ENCODE measurements at places on chromosomes 3 and 15.

GRCh38 chr3:188343894-188344293 lies 189.9 kb downstream of the LPP start:
- DNase-seq = no peak

- DNase-seq = no peak
Observed at GRCh38 chr3:179244878-179245277, 6.0 kb downstream of the KCNMB3 start.

DNA sequence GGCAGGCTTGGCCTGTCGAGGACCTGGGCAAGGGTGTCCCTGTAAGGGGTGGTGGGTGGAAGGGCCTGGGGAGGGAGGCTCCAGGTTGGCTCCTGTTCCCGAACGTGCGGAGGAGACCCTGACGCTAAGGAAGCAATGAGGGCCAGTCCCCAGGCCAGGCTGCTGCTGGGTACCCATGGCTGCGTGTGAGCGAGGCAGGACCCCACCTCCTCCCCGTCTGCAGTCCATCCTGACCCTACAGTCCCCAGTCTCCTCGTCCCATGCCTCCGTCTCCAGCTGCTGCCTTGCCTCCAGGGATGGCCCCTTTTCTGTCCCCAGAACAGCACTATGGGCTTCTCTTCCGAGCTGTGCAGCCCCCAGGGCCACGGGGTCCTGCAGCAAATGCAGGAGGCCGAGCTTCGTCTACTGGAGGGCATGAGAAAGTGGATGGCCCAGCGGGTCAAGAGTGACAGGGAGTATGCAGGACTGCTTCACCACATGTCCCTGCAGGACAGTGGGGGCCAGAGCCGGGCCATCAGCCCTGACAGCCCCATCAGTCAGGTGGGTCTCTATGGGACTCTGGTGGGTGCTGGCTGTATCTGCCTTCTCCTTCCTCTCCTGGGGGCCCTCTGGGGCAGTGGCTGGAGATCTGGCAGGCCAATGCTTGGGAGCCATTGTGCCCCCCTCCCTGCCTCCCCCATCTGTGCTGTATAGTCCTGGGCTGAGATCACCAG lies 571 bp downstream of the FES start:
- no peak for DNase-seq

- peak; percentile 75 for DNase-seq
Observed at GRCh38 chr3:150922611-150923010, 17.4 kb upstream of the MINDY4B start.

DNA sequence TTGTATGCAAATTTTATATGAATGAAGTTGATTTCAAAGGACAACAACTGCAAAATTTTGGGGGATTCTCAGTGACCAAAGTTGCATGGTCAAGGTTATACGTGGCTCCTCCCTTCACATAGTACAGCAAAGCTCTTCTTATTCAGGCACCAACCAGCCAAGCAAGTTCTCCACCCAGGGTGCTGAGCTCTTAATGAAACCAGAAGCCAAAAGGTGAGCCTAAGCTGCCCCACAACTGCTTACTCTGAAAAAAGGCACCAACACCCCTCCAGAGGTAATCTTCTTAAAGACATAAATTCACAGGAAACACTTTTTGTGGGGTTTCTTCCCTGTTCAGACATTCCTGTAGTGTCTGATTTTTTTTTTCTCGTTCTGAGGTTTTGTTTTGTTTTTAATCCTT lies 106.1 kb upstream of the GMNC start:
- no peak for DNase-seq

- DNase-seq = no peak
Observed at GRCh38 chr3:127693336-127693843, 20.6 kb downstream of the ABTB1 start.

DNA sequence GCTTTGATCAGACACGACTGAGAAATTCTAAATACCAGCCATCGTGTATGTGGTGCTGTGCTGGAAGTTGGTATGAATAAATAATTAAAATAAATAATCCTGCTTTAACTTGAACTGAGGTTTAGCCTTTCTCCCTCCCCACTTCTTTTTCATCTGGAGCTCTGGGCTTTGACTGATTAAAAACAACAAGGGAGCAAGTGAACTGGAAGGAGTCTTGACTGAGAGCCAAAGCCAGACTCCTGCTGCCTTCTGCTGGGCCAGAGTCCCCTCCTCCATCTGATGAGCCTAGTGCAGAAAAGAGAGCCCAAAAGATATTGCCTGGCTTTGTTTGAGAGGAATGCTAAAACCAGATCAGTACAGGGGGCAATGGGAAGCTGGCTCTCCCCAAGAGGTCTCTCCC lies 96.0 kb downstream of the CCNL1 start:
- no peak for DNase-seq

GRCh38 chr15:46848704-46849103 lies 868.6 kb upstream of the SEMA6D start:
- no peak for DNase-seq

DNA sequence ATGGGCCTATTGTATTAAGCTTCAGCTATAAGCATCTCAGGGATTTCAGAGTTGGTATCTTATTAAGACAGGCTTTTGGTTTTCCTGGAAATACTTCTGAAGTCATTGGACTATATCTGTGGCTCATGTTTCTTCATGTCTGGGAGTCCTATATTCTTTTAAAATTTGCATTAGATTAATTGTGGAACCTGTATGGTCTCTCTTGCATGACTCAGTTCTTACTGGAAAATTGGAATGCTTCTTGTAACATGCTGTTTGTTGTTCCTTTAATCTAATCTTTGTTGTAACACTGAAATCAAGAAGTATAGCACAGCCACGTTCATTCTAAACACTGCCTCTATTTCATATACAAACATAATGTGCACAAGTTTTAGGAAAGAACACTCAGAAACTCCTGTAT lies 208.1 kb downstream of the RBMS3 start:
- DNase-seq = no peak

DNA sequence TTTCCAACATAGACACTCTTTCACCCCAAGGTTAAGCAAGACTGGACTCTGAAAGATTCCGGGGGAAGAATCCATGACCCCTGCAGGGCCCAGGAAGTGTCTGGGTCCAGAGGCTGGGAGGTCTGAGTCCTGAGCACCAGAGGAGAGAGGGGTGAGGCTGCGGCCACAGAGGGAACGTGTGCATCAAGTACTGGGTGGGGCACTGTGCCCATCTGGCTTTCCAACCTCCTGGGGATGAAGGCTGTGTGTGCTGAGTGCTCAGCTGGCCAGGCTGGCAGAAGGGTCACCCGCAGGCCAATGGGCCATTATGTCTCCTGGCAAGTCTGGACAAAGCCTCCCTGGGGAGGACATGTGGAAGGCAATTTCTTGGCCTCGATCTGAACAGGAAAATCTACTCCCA lies 3.3 kb downstream of the CHRNA3 start:
- peak; percentile 20 for DNase-seq

DNA sequence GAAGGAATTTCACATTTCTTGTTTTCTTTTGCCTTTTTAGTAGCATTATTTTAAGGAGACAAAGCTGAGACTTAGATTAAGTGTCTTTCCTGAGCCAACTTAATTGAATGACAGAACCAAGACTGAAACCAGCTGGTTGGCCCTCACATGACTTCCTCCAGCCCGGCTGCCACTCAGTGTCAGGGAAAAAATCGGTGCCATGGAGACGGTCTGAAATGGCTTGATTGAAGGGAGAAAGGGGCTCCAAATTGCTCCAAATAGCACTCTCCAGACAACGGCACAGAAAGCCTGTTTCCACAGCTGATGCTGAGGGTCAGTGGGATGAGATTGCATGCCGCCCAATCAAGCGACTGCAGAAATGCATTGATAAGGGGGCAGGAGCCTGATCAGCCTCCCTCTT lies 475.2 kb upstream of the IL12A start:
- DNase-seq = no peak

- no peak for DNase-seq
Observed at GRCh38 chr3:86239946-86240345, 751.0 kb downstream of the VGLL3 start.

- DNase-seq = peak; percentile 54
Observed at GRCh38 chr3:158103081-158103886, 2.9 kb downstream of the SHOX2 start.

Measured in H9 (cell line).